ENCODE measurements at places on chromosomes 16 and 17.

DNA sequence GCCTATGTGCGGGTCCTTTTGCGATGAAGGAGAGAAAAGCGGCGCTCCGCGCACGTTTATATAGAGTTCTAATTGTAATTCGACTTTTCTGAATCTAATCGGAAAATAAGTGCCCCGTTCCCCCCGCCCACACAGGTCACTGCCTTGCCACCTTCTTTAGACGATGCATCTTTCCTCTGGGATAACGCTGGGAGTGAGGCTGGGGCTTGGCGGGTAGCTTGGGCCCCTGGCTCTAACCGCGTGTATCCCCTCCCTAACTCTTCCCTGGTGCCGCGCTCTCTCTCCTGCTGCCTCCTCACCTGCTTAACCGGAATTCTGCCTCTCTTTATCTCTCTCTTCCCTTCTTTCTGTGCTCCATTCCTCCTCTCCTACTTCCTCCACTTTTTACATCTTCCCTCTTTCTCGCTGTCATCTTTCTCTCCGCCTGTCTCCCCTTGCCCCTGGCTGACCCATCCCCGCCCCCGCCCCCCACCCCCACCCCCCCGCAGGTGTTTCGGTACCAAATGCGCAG lies 2.6 kb downstream of the LHX1 start:
- no peak for DNase-seq

GRCh38 chr16:76670125-76670857 lies 393.1 kb downstream of the CNTNAP4 start:
- no peak for DNase-seq

- DNase-seq: no peak
Observed at GRCh38 chr17:16878084-16878483, 93.8 kb downstream of the TNFRSF13B start.

- DNase-seq: no peak
Observed at GRCh38 chr17:76530095-76530723, 7.3 kb downstream of the CYGB start.

DNA sequence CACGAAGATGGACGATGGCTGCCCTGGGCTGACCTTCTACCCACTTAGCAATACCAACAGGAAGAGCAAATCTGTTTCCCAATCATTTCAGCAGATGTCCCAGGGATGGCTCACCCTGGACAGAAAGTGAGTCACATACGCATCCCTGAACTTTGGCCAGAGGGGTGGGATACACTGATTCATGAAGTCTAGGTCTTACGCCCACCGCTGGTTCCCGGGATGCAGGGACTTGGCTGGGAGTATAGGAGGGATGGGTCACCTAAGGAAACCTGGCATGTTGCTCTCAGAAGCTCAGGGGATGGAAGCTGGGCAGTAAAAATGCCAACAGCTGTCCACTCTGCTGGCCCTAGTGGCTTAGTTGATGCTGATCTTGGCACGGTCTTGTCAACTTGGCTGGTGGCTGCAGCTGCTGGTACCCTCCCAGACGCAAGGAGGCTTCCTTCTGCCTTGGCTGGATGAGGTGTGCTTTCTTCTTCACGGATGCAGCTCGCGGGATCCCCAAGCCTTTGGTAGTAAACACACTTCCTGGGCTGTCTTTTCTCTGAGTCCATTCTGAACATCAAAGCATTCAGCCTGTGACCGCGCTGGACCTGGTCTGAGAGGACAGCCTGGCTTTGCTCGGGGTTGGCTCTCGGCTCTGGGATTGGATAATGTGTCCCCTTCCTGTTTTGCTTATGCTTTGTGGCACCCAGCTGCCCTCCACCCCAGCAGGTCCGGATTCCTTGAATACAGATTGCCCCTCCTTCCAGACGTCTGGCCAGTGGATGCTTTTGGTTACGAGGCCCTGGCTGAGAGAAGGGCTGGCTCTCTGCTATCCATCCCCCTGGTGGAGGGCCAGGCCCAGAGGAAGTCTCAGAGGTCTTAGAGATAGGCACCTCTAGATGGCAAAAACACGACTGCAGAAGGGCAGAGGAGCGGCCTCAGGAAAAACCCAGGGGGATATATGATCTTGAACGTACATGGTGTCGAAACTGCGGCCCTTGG lies 71.5 kb downstream of the RAP1GAP2 start:
- DNase-seq: no peak

DNA sequence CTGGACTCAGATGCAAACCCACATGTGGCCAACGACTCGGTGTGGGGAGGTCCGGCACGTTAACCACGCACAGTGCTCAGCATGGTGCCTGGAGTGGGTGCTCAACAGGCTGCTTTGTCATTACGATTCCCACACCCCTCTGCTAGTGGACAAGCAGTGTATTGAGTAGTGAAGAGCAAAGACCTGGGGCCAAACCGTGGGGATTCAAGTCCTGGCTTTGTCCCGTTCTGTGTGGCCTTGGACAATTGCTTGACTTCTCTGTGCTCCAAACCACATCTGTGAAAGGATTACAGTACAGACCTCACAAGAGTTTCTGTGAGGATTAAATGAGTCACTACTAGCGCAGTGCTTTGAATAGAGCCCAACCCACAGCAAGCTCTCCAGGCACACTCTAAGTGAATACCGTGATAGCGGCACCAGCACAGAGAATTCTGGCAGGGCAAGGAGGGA lies 33.8 kb downstream of the TRPV2 start:
- no peak for DNase-seq

- no peak for DNase-seq
Observed at GRCh38 chr16:80720804-80721371, 83.5 kb downstream of the CDYL2 start.

GRCh38 chr17:29165800-29166506 lies 14.2 kb downstream of the MYO18A start:
- no peak for DNase-seq

- no peak for DNase-seq
Observed at GRCh38 chr16:2987833-2988232, 7.6 kb upstream of the PKMYT1 start.

DNA sequence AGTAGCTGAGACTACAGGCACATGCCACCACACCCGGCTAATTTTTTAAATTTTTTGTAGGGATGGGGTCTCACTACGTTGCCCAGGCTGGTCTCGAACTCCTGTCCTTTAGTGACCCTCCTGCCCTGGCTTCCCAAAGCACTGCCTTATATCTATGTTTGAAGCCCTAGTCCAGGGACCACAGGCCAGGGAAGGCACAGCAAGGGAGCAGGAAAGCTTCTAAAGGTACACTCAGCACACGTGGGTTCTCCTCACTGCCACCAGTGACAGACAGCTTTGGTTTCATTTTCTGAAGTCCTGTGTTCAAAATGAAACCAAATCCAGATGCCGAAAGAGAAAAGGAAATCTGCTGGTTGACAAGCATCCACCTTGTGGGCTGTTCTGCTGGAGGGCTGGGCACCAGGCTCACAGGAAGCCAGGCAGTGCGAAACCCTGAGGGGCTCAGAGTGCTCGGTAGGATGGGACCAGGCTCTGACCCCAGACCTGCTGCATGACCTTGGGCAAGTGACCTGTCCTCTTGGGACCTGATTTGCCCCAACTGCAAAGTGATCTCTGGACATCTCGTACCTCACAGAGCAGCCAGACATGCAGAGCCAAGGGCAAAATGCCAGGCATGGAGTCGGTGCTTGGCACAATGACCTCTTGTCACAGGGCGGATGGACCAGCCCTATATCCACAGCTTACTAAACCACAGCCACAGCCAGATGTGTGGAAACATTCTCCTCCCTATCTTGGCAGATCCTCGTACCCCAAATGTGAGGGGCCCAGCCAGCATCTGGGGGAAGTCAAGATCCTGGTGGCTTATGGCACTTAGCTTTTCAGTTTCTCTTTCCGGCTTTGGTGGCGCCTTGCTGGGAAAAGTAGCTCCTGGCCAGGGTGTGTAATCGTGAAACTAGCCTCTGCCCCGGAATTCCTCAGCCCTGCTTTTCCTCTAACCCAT lies 2.8 kb upstream of the SOCS1 start:
- DNase-seq: no peak

- DNase-seq: no peak
Observed at GRCh38 chr17:16486373-16487250, 5.4 kb downstream of the LRRC75A start.

- DNase-seq: no peak
Observed at GRCh38 chr16:53895433-53895832, 191.5 kb downstream of the FTO start.

GRCh38 chr16:2742323-2743006 lies 10.0 kb upstream of the SRRM2 start:
- DNase-seq: no peak

- DNase-seq: no peak
Observed at GRCh38 chr17:30506481-30506880, 29.3 kb downstream of the GOSR1 start.

GRCh38 chr16:76297941-76298340 lies 20.7 kb downstream of the CNTNAP4 start:
- no peak for DNase-seq

DNA sequence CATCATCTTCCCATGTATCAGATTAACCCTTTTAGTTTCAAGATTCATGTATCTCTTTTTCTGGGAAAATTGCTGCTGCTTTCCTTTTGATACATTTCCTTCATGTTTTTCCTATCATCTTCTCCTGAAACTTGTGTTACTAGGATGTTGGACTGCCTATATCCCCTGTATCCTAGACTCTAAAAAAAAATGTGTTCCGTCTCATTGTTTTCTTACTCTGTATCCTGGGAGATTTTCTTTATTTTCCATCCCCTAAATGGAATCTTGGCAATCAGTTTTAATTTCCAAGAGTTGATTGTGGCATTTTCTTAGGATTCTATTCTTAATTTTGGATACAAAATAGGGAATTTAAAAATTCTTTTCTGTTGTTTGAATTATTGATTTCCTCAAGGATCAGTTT lies 36.8 kb downstream of the MAP2K4 start:
- DNase-seq: no peak

DNA sequence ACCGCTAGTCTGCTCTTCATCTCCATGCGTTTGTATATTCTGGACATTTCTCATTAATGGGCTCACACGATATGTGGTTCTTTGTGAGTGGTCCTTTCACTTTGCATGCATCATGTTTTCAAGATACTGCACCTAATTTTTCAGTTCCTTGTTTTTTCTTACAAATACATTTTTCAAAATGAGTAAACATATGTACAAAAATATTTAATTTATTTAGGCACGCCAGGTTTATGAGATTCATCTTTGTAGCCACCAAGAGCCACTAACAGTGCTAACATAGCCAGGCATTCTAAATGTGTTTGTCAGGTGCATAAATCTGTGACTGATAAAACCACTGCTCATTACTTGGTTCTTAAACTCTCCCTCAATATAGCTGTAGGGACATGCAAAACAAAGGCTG lies 375.3 kb downstream of the WWOX start:
- no peak for DNase-seq

DNA sequence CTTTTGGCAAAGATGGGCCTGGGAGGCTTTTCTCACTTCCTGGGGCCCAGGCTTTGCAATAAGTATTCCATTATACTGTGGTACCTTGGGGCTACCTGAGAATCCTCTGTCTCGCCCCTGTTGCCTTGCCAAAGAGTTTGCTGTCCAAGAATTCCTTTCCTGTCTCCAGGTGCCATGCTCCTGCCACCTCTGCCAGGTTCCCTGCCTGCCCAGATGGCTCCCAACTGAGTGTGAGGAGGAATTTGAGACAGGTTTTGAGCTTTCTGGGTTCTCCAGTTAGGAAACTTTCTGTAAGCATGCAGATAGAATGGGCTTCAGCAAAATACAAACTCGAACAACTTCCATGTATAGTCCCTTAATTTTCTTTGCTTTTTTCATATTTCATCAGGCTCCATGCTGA lies 5.8 kb downstream of the MAPT start:
- DNase-seq: no peak

DNA sequence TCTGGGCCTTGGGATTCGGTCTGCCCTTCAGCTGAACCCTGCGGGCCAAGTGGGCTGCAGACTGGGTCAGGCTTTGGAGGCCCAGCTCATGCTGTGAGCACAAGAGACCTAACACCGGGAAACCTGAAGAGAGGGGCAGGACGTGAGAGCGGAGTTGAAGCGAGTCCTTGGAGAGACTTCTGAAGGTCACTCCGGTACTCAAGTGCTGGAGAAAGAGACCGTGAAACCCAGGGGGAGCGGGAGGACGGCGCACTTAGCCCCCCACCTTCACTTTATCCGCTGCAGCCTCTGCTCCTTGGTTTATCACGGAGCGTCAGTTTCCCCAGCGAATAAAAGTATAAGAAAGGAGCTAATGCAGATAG lies 361 bp downstream of the UQCRC2 start:
- DNase-seq: no peak

- DNase-seq: no peak
Observed at GRCh38 chr16:46583036-46583435, 38.1 kb downstream of the SHCBP1 start.

- peak; percentile 73 for DNase-seq
Observed at GRCh38 chr17:44779211-44780025, 20.6 kb downstream of the ADAM11 start.

DNA sequence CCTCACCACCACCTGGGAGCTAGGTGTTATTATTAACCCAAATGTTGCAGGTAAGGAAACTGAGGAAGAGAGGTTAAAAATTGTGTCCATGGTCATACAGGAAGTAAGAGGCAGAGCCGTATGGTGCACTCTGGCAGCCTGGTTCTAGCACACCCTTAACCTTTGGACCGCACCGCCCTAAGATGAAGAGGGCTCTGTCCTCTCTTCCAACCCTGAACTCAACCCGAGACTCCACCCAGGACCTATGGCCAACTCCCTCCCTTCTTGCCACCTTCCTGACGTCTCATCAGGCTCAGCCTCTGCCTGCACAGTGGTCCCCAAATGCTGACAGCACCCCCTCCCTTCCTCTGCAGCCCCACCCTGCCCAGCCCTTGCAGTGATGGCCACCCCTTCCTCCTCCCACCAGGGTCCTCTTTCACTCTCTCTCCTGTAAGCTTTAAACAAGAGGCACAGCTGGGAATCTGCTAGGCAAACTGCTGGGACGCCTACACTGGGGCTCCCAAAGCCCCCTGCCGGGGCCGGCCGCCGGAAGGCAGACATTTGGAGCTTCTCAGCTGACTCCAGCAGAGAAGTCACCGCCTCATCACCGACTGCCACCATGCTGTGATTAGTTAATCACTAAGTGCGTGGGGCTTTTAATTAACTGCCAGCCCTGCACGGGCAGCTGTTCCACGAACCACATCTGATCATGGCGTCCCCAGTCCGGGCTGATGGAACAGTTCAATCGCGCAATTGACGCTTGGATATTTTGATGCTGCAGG lies 16.7 kb upstream of the C16orf78 start:
- no peak for DNase-seq

DNA sequence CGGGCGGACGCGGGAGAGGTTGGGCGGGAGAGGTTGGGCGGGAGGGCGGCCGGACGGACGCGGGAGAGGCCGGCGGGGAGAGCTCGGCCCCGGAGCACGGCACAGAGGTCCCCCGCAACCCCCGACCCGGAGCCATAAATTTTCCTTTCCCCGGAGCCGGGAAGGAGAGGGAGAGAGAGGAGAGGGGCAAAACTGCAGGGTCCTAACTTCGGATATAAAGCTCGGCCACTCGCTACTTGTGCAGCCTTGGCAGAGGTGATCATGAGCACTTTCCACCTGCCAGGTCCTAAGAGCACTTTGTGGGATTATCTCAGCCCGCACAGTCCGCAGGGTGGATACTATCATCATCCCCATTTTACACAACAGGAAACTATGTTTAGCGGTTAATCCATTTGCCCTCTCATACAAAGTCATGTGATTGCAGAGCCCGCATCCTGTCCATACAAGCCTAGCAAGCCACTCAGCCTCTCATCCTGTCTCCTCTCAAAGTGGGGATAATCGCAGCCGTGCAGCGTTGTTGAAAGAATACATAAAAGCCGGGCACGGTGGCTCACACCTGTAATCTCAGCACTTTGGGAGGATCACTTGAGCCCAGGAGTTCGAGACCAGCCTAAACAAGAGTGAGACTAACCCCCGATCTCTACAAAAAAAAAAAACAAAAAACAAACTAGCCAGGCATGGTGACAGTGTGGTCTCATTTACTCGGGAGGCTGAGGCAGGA lies 780 bp upstream of the DCAKD start:
- DNase-seq: peak; percentile 5

GRCh38 chr16:30602616-30603277 lies 7.4 kb downstream of the ZNF689 start:
- no peak for DNase-seq
